ENCODE measurements at places on chromosomes 12 and 14.

- DNase-seq, result peak; percentile 20
Measured at GRCh38 chr12:15276088-15276698, 46.1 kb upstream of the PTPRO start.

DNA sequence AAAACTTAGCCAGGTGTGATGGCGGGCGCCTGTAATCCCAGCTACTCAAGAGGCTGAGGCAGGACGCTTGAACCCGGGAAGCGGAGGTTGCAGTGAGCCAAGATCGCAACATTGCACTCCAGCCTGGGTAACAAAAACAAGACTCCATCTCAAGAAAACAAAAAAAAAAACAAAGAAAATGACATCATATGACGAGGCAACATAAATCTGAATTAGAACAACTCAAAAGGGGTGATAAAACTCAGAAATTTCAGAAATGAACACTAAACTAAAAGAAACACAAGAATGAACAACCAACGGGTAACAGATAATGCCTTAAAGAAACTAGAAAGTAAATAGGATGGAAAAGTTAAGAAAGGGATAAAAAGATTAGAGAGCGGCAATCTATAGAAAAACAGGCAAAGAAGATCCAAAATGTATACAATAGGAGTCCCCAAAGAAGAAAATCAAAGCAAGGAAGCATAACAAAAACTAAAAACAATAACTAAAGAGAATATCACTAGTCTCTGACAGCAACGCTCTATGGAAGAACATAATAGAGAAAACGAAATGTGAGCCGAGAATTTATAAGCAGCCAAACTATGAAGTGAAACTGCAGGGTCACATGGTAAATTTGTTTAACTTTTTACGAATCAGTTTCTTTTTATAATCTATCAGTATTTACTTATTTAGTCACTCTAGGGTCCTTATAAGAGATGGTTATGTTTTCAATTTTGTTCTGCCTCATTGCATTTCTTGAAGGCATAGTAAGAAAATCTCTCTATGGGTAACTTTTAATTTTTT lies 45.7 kb downstream of the SPPL3 start:
- DNase-seq, result no peak

- no peak for DNase-seq
Measured at GRCh38 chr12:109109746-109110350, 6.5 kb upstream of the ACACB start.

- no peak for DNase-seq
Measured at GRCh38 chr14:64114166-64114565, 180.0 kb downstream of the ESR2 start.

DNA sequence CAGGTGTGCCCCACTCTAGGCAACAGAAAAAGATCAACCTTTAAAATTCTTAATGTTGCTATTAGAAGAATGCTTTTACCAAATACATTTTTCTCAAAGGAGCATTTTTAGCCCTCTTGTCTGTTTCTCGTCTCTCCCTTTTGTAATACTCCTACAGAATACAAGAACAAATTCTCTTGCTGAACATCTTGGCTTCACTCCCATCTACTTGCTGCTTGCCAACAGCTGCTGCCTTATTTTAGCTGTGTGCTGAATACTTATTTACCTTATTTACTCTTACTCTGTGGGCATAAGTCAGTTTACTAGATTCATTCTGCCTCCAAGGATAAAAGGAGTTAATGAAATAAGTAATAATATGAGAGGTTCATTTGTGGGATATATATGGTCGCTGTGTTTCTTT lies 70.8 kb downstream of the POLR3B start:
- DNase-seq, result no peak

DNA sequence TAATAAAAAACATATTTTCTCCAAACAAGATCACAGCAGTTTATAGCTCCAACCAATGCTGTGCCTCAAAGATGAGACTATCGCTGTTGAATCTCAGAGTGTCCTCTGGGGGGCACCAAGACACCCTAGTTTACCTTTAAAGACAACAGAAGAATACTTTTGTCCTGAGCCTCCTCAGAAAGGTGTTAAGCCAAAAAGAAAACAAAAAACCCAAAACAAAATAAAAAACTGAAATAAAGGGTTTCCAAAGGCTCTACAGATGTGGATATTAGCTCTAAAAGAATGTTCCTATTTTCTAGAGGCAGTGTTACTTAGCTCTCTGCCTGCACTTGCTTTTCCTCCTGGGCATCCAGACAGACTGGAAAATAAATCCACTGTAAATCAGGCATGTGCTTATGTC lies 86.9 kb upstream of the TTC7B start:
- DNase-seq, result peak; percentile 19

DNA sequence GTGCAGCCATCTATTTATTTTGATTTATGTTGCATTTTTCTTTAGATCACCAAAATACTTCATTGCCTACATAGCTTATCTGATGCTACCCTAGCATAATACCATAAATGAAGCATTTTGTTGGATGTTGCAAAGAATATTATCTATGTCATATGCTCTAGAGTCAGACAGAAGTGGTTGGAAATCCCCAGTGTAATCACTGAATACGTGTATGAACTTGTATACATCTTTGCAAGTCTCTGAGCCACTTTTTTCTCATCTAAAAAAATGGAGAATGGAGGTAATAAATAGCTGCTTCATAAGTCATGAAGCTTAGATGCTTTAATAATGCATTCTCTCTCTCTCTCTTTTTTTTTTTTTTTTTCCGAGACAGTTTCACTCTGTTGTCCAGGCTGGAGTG lies 18.5 kb downstream of the EVL start:
- no peak for DNase-seq

DNA sequence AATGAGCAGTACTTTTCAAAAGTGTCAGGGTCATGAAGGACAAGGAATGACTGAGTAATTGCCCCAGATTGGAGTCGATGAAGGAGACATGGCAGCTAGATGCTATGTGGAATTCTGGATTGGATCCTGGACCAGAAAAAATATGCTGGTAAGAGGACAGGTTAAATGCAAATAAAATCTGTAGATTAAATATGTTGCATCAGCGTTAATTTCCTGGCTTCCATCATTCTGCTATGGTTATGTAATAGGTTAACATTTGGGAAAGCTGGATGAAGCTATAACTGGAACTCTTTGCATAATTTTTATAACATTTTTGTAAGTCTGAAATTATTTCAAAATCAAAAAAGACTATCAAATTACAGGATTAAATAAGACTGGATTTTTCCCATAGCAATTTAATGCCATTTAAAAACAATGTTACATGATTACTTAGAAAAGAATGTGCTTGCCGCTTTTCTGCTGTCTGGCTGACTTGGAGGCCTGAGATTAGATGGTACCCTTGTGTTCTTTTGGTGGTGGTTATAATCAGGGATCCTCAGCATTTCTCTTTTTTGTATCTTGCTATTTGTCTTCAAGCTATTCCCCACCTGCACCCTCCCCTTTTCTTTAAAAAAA lies 65.1 kb downstream of the FBXW8 start:
- no peak for DNase-seq

GRCh38 chr12:67804168-67804567 lies 155.6 kb downstream of the DYRK2 start:
- DNase-seq, result no peak

DNA sequence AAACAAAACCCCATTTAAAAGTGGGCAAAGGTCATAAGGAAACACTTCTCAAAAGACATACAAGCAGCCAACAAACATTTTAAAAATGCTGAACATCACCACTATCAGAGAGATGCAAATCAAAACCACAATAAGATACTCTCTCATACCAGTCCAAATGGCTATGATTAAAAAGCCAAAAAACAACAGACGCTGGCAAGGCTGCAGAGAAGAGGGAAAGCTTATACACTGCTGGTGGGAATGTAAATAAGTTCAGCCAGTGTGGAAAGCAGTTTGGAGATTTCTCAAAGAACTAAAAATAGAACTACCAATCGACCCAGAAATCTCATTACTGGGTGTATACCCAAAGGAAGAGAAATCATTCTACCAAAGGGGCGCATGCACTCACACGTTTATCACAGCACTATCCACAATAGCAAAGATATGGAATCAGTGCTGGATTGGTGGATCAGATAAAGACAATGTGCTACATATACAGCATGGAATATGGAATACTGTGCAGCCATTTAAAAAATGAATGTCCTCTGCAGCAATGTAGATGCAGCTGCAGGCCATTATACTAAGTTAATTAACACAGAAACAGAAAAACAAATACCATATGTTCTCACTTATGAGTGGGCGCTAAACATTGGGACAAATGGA lies 102.1 kb upstream of the DAAM1 start:
- DNase-seq, result no peak

DNA sequence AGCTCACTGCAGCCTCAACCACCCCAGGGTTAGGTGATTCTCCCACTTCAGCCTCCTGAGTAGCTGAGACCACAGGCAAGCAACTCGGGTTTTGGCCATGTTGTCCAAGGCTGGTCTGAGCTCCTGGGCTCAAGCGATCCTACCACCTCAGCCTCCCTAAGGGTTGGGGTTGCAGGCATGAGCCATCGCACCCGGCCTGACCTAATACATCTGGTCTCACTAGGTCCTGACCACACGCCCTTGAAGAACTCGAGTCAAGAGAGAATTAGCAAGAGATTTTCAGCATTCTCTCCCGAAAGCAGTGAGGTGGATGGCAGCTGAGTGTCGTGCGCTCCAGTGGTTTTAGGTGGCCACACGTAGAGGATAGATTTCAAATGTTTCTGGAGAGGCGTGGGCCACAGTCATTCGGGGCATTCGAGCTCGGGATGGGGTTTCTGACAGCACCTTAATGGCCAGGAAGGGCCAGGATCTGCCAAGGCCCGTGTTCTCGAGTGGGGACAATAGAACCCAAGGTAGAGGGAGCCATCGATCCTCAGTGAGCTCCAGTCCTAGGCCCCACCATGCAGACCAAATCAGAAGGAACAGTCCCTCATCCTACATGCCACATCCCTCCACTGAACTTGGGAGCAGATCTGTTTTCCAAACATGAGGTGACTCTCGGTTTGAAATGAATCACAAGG lies 193.1 kb downstream of the ALG10 start:
- no peak for DNase-seq

GRCh38 chr12:70551731-70552130 lies 85.5 kb downstream of the PTPRB start:
- no peak for DNase-seq

- no peak for DNase-seq
Measured at GRCh38 chr14:96239711-96240141, 16.3 kb upstream of the BDKRB1 start.

- no peak for DNase-seq
Measured at GRCh38 chr12:93002293-93003054, 73.4 kb upstream of the EEA1 start.

- DNase-seq, result no peak
Measured at GRCh38 chr12:79448816-79449215, 241.9 kb downstream of the PAWR start.

DNA sequence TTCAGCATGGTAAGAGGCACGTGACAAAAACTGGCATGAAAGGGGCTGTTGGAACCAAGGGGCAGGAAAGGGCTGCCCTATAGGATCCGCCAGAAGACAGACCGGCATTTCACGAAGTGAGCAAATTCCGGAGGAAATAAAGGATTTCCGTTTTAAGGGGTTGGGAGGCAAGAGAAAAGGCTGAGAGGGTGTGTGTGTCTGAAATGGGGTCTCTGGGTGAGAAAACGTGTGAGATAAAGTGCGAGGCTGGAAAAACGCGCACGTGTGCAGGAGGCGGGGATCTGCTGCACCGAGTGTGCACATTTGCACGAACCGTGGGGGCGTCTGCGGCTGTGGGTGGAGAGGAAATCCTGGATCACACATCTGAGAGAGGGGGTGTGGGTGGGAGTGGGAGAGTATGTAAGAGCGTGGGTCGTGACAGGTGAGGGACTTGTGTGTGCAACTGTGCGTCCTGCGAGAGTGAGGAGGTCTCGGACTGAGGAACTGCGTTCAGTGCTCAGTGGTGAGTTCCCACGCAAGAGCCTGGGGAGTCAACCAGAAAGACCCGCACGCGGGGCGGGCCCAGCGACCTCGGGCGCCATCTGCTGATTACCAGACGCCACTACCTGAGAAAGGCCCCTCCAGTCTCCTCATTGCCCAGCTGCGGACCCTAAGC lies 37.0 kb upstream of the P2RX7 start:
- DNase-seq, result peak; percentile 91

DNA sequence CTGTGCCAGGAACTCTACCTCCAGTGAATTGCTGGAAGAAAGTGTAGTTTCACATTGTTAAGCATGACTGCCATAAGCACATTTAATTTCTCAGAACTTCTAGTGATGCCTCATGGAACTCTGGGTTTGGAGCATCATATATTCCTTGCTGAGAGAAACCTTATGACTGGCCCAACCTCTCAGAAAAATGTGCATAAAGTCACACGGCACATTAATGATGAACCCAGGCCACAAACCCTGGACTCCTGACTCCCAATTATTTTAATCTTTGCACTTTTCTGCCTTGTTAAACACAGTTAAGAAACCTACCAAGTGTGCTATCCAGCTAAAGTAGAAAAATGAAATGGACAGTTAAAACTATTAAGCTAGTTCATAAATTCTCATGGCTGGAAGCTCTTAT lies 5.6 kb downstream of the TCP11L2 start:
- no peak for DNase-seq

DNA sequence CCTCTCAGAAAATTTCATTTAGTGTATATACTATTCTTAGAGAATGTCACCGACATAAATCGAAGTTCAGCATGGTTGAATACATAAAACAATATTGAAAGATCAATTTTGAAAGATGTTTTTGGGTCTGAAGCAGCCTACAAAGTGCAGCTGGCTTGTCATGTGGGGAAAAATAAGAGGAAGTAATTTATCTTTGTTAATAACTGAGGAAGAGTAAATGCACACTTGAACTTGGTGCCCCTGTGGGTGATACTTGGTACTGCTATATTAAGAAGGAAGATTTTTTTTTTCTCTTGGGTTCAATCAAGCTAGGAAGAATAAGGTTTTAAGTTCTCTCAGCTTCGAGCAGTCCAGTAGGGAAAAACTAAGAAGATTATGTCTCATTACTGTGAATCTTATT lies 661.3 kb downstream of the RPL10L start:
- DNase-seq, result no peak

GRCh38 chr12:112422531-112422930 lies 3.8 kb downstream of the PTPN11 start:
- no peak for DNase-seq

GRCh38 chr12:32249777-32250176 lies 143.1 kb downstream of the BICD1 start:
- no peak for DNase-seq

DNA sequence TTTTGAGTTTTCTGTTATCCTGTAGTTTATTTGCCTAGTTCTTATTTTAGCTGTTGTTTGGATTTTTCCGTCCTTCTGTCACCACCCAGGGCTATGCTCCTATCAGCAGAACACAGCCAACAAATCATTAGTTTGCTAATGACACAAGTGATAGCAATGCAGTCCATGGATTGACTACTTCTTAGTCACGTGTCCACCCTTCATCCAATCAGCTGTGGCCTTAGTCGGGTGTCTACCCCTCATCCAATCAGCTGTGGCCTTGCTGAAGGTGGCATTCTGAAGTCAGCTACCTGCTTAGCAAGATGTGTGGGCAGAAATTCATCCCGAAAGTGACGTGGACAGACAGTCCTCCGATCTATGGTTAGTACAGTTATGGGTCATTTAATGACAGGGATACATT lies 182.3 kb downstream of the GALC start:
- no peak for DNase-seq
